ENCODE measurements at places on chromosomes 6 and 20.

GRCh38 chr6:1103021-1103420 lies 208.9 kb upstream of the FOXQ1 start:
- DNase-seq: no peak

GRCh38 chr20:20440481-20440880 lies 72.6 kb downstream of the INSM1 start:
- DNase-seq: no peak

- DNase-seq: no peak
These were observed 4.8 kb downstream of the TCEA2 start for GRCh38 chr20:64067733-64068307.

DNA sequence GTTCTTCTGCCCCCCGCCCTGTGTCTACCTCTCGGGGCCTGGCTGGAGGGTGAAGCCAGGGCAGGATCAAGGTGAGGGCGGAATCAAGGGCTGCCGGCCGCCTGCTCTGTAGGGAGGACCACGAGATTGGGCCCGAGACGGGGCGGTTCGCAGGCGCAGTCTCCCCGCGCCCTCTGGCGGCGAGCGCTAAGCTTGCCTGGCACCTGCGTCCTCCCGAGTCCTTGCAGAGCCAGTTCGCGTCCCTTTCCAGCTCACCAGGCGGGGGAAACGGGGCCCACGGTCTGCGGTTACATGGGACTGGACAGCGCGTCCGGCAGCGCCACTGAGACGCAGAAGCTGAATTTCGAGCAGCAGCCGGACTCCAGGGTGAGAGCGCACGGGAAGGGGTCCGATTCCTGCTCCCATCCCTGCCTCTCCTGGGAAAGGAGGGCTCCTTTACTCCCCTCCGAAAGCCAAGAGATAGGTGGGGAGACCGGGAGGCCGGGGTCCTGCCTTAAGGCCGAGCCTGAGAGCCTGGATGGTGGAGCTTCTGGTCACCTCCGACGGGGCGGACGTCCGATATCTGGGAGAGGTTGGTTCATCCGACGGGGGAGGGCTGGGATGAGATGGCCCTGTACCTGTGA lies 3.6 kb upstream of the MATN4 start:
- DNase-seq: peak; percentile 80

GRCh38 chr6:6803180-6803977 lies 214.9 kb downstream of the LY86 start:
- no peak for DNase-seq

- DNase-seq: no peak
These were observed 23.2 kb upstream of the RNF146 start for GRCh38 chr6:127243501-127243900.

- no peak for DNase-seq
These were observed 30.7 kb downstream of the ARHGAP18 start for GRCh38 chr6:129679275-129679674.

DNA sequence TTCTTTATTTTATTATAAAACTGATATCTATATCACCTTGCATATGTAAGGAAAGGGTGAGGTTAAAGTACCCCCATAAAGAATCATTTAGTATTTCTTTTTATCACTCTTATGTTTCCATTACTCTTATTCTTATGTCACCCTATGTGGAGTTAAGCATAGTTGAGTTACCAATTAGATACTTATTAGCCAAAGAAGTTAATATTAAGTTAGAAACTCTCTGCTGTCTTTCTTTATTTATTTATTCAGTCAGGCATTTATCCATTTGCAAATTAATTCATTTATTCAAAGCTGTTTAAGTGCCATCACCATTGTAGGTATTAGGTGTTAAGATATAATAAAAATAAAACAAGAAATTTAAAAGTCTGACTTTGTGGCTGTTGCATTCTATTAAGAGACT lies 1279.1 kb upstream of the CITED2 start:
- no peak for DNase-seq

DNA sequence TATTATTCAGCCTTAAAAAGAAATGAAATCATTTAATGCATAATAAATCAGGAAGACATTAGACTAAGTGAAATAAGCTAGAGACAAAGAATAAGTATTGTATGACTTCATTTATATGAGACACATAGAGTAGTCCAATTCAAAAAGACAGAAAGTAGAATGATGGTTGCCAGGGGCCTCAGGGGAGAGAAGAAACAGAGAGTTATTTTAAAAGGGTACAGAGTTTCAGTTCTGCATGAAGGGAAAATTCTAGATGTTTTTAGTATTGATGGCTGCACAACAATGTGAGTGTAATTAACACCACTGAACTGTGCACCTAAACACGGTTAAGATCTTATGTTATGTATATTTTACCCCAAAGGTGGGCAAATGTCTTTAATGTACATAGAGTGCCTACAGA lies 1407.9 kb upstream of the MAP3K7 start:
- no peak for DNase-seq
